ENCODE measurements at places on chromosomes 13 and 19.
A peak's percentile ranks its signal among the peaks of the same experiment; 100 is the strongest.

DNA sequence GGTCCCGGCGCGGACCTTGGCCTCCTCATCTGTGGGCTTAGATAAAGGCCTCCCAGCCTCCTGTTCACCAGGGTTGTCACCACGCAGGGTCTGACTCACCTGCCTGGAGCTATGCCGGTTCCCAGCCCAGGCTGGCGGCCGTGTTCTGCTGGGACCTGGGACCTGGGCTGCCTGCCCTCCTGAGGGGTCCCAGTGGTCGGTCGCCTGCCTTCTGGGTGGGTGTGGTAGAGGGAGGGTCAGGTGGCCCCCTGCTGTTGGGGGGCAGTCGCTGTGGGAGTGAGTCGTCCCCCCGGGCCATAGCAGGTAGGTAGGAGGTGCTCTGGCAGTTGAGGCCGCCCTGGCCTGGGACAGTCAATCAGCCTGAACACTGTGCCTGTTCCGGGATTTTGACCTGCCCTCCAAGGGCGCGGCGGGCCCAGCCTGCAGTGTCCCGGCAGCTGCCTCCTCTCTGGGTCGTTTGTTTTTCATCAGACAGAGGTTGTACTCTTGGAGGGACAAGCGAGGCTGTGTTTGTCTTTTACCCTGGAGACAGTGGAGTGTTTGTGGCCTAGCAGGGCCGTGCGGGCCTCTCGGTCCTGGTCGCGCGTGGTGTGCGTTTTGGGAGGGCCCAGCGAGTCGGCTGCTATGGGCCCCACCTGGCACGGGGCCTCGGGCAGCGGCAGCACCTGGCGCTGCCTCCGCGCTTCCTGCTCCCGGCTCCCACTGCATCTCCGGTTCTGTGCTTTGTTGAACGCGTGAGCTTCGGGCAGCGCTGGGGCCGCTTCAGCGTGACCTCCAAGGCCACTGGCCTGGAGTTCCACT, 2.6 kb downstream of the ADAT3 start:
- DNase-seq = no peak

DNA sequence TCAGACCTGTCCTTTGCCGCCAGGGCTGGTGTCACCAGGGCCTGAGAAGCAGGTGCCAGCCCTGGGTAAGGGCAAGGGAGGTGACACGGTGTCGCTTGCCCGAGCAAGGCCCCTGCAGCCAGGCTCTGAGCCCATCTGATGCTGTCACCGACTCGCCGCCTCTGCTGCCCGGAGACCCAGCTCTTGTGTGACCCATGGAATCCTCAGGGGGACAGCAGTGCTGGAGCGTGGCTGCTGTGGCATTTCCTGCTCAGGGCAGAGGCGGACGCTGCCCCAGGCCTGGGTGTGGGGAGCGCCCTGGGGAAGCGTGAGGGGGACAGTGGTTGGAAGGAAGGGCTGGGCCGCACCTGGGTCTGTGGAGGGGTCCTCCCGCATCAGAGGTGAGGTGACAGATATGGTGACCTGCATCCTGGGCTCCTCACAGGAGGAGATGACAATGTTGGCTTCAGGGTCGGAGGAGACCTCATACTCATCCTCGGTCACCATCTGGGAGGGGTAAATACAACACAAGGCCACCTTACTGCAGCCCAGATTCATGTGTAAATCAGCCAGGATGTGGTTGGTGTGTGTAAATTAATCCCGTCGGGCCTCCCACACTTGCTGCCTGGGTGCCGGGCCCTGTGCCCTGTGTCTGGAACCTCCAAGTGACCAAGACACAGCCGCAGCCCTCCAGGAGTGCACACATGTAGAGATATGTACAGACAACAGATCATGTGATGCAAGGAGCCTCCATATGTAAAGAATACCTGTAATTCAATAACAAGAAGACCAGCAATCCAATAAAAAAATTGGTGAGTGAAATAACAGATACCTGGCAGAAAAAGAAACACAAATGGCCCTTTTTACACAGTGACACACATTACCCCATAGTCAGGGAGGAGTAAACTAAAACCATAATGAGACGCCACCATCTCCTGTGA, 27.6 kb upstream of the MATK start:
- no peak for DNase-seq

- DNase-seq = no peak
Measured at GRCh38 chr19:53285087-53285486, 17.6 kb upstream of the VN1R4 start.

DNA sequence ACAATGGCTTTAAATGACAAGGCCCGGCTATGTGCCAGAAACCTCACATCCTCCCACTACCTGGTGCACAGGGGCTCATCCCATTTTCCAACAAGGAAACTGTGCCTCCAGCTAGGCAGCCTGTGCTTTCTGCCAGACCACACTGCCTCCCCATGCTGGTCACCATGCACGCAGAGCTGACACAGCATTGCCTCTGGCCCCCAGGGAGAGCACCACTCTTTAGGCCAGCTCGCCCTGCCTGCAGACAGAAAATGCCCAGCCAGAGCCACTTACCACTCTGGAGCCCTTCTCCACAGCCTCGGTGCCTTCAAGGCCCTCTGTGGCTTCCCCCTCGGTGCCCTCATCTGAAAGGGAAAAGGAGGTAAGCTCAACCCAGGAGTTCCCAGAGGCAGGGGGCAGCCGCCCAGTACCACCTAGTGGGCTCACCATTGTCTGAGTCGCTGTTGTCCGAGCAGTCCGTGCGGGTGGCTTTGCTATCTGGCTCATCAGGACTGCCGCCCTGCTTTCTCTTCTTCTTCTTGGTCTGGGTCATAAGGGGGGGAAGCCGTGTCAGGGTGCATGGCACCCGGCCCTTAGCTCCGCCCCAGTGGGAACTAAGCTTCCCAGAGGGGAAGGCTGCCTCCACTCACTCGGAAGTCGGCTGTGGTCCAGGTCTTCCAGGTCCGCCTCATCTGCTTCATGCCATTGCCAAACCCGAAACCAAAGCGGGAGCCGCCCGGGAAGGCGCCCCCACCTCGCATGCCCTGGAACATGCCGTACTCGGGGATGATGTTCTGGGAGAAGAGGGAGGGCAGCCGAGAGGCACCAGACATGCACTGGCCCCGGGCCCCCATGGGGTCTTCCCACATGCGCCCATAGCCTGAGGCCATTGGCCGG, 18.0 kb downstream of the AKAP8L start:
- DNase-seq = no peak

DNA sequence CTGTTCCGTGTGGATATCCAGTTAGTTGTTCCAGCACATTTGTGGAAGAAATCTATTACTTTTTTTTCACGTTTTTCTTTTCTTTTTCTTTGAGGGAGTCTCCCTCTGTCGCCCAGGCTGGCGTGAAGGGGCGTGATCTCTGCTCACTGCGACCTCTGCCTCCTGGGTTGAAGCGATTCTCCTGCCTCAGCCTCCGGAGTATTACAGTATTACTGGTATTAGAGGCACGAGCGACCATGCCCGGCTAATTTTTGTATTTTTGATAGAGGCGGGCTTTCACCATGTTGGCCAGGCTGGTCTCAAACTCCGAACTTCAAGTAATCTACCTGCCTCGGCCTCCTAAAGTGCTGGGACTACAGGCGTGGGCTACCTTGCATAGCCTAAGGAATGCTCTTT, 43.6 kb downstream of the ZNF611 start:
- DNase-seq = no peak

DNA sequence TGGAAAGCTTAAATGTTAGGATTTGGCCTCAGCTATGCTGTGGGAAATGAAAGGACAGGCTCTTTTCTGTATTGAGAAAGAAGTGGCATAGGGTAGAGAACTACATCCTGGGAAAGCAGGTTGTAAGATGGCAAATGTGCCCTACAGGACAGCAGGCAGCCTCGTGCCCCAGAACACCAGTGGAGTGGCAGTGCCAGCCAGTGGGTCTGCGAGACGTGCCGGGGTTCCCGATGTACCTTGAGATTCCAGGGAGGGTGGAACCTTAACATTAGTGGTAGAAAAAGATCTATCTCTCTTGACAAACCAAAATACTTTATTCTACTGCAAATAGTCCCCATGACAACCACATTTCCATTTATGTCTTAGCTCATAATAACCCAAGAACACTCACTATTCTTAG, 42.7 kb downstream of the DCLK1 start:
- DNase-seq = no peak

DNA sequence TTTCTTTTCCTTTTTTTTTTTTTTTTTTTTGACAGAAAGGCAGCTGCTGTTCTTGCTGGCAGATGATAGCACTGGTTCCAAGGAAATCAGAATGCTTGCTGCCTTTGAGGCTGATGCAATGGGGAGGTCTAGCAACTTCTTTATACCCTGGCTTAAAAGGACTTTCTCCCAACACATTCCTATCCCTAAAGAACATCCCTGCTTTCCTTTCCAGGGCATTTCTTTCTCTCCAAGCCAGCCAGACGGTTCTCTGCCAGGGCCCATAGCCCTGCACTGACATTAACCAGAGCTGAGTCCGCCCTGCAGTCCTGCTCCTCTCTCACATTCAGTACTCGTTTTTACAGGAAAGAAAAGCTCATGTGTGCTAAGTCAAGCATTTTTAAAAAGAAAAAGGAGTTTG, 133.9 kb upstream of the WASF3 start:
- no peak for DNase-seq

DNA sequence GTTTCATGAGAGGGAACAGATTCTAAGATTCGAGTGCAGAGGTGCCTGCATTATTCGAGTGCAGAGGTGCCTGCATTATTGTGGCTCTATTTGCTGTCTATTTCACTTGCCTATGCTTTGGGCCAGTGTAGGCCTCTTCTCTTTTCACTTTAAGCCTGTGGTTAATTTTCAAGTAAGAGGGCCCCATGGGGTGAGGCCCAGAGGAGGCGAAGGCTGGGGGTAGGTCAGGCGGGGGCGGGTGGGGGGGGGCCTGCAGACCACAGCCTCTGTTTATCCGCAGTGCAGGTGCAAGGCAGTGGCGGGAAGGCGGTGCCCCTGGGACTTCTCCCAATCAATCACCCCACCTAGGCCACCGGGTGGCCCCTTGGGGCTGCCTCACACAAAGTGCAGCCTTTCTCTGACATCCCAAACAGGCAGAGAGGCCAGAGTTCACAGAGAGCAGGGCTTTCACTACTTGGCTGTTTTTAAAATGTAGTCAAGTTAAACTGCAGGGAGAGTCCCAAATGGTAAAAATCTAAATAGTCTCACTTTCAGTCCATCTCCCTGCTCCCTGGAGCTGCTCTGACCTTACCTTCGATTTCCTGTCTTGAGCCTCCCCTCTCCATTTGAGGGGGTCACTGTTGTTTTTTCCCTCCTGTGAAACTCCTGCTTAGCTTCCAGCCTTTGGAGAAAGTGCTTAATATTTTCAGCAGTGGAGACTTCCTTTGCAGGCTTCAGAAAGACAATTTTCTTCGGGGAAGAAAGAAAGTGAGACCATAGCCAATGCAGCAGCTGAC, 249.0 kb downstream of the DLEU7 start:
- DNase-seq = peak; percentile 76

- no peak for DNase-seq
Measured at GRCh38 chr19:38139122-38139521, 84.9 kb downstream of the DPF1 start.

- no peak for DNase-seq
Measured at GRCh38 chr13:98397221-98397620, 179.7 kb downstream of the STK24 start.

DNA sequence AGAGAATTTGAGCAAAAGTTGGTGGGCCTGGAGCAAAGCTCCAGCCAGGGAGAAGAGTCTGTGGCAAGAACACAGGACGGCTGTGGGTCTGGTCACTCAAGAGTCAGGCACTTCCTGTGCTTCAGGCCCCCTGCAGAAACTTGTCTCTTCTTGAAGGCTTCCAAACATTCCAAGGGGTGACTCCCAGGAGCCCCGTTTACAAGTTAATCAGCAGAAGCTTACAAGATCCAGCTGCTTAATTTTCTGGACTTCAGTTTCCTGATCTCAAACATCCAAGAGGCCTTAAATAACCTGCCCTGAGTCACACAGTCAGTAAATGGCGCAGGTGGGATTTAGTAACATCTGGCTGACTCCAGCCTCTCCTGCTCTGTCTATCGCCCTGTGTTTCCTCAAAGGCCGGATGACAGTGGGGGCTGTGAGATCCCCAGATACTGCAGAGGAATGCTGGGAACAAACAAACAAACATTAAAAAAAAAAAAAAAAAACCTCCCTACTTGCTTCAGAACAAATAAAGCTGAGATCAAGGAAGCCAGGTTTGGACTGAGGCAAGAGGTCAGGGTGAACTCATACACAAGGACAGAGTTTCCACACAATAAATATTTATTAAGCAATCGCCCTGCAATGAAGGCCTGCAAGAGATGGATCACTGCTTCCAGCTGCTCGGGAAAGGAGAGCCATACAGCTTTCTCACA, 175.4 kb upstream of the RFC3 start:
- no peak for DNase-seq

DNA sequence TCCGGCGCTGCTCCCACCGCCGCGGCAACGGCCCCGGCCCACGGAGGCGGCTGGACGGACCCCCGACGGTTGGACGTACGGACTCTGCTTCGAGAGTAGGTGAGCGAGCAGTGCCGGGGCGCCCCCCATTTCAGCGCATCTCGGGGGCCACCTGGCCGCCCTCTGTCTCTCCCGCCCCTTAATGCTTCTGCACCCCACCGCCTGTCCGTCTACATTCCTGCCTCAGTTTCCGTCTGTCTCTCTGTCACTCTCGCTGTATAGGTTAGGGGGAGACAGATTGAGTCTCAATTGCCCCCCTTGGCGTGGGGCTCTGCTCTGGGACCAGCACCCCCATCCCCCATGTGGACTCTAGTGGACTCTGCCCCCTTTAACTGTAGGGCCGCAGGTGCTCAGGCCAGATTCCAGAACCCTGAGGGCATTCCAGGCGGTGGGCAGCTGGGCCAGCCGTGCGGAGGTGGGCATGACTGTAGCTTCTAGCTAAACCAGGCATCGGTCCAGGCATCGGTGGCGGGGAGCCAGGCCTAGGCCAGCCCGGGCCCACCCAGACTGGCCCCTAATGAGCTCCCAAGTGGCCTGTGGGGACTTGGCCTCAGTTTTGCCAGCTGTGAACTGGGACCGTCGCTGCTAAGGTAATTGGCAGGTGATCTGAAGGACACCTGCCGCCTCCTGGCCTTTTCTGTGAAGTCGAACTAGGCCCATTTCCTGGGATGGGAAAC, 373 bp downstream of the TNFAIP8L1 start:
- DNase-seq = peak; percentile 27

DNA sequence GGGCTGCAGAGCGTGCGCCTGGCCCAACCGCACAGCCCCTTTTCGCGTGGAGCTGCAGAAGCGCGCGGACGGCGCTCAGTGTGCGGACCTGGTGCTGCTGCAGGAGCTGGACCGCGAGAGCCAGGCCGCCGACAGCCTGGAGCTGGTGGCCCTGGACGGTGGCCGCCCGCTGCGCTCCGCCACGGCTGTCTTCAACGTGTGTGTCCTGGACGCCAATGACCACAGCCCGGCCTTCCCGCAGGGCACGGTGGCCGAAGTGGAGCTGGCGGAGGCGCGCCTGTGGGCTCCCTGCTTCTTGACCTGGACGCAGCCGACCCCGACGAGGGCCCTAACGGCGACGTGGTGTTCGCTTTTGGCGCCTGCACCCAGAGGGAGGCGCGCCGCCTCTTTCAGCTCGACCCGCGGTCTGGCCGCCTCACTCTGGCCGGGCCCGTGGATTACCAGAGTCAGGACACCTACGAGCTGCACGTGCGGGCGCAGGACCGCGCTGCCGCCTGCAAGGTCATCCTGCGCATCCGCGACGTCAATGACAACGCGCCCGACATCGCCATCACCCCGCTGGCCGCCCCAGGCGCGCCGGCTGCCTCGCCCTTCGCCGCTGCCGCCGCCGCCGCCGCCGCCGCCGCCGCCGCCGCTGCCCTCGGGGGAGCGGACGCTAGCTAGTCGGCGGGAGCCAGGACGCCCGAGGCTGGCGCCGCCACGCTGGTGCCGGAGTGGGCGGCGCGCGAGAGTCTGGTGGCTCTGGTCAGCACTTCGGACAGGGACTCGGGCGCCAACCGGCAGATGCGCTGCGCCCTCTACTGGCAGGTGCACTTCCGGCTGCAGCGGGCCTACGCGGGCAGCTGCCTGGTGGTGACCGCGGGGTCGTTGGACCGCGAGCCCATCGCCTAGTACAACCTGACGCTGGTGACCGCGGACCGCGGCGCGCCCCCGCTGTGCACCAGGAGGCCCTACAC, 172.2 kb downstream of the OLFM4 start:
- DNase-seq = no peak
